Occipital lobe (tissue), 3 donors: ENCODE measurements at places on chromosomes 1 and 21. TPM values are rescaled to one million over a fixed set of nuclear protein-coding genes. Genes with fewer than 3 reads are reported as not detected.

DNA sequence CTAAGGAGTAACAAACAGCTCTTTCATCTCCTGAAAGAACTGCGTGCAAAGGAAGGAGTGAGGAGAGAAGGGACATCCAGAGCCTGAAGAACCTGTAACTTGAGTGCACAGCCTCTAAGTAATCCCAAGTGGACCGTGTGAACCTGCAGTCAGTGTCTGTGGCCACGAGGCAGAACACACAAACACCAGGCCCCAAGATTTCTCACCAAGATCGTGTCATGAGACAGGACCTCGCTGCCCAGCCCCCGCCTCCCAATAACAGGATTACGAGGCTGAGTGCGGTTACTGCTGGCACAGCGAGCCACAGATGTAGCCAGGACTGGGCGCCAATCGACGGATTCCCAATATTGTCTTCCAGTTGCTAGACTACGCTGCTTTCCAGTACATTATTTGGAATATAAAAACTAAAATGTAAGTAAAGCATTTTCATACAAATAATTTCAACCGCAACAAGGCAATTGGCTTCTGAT is 101.3 kb upstream of the SLC25A33 start:
- no peak for DNase-seq

DNA sequence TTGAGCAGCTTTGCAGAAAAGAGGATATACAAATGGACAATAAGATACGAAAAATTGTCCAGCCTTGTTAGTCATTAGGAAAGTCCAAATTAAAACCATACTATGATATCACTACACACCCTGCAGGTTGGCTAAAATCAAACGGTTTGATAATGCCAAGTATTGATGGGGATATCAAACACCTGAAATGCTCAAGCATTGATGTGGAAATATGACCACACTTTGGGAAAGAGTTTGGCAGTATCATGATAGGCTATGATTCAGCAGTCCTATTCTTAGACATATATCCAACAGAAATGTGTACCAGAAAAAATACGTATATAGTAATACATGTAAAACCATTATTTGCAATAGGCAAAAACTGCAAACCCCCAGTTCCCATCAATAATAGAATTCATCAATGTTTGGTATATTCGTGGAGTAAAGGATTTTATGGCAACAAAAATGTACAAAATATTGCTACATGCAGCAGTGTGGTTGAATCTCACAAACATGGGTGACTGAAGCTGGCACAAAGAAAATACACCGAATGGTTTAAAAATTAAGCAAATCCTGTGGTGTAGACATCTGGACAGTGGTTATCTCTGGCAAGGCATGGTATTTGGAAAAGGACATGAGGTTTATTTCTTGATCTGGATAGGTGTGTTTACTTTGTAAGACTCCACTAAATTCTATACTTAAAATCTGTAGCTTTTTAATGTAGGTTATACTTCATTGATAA is 243.2 kb downstream of the FGGY start:
- DNase-seq: no peak

DNA sequence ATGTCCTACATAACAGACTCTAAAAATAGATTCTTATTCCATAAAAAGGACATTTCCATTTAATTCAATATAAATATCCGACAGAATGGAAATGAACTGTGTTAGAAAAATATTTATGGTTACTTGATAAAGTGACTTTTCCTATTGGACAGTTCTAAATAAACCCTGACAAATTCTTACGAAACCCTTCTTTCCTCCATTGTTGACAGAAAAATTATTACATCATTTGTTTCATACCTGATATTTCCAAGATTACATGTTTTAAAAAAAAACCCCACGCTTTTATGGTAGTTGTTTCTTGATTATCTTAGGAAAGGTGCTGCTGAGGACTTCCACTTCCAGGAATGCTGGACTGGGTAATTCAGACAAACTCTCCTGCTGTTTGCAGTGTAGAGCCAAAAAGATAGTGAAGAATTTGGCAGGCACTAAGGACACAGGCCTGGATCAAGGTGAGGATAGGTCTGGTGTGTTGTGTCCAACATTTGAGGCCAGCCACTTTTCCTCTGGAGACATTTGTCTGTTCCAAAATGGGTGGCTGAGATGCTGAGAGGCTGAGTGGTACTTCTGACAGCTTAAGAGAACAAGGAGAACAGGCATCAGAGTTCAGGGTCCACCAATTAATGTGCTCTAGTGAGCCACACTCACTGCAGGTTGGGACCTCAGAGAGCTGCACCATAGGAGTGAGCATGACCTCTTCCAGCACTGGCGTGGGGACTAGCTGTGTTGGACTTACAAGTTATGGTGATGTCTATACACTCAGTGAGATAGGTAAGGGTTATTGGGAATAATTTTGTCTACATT is 7.0 kb upstream of the C1orf116 start:
- no peak for DNase-seq

- no peak for DNase-seq
These were observed 172.4 kb downstream of the NFIA start for GRCh38 chr1:61254634-61255357.

DNA sequence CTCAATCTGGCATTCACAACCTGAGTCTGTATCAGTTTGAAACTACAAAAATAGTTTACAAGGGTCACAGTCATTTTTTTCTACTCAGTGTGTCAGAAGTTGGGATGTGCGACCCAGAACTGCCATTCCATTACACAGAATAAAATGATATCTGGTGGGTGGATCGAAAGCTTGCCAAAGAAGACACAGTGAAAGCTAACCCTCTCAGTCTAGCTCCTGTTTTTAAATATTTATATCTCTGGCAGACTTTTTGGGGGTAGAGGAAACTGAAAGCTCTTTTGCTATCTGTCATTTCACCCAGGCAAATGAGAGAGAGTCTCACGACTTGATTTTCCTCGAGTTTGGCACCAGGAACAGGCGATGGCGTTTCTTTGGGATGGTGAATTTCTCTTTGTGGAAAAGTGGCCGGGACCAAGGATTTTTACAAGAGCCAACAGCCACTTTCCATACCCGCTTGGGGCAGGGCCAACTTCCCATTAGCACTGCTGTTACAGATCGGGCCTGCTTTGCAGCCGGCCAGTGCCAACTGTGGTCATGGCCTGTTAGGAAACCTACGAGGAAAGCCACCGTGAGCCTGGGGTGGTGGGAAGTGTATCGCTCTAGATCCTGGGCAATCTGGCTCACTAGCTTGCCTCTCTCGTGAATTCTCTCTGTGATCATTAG is 185.5 kb upstream of the NFIA start:
- DNase-seq: no peak

DNA sequence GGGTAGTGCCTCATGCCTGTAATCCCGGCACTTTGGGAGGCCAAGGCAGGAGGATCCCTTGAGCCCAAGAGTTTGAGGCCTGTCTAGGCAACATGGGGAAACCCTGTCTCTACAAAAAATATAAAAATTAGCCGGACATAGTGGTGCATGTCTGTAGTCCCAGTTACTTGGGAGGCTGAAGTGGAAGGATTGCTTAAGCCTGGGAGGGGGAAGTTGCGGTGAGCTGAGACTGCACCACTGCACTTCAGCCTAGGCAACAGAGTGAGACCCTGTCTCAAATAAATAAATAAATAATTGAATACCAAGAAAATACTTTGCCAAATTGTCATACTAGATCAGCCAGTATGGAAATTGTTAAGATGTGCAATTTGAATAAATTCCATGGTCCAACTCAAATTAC is 5.9 kb upstream of the RBBP5 start:
- no peak for DNase-seq

DNA sequence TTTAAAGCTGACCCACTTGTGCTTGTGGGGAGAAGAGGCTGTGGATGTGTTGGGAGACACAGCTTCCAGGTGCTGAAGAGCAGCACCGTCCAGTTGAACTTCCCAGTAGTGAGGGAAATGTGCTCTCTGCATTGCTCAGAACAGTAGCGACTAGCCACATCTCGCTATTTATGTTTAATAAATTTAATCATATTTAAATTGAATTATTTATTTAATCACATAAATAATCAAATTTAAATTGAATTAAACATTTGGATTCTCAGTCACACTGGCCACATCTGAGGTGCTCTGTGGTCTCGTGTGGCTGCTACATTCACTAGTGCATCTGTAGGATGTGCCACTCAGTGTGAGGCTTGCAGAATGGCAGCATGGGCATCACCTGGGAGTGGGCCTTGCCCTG is 20.1 kb downstream of the NTPCR start:
- no peak for DNase-seq

DNA sequence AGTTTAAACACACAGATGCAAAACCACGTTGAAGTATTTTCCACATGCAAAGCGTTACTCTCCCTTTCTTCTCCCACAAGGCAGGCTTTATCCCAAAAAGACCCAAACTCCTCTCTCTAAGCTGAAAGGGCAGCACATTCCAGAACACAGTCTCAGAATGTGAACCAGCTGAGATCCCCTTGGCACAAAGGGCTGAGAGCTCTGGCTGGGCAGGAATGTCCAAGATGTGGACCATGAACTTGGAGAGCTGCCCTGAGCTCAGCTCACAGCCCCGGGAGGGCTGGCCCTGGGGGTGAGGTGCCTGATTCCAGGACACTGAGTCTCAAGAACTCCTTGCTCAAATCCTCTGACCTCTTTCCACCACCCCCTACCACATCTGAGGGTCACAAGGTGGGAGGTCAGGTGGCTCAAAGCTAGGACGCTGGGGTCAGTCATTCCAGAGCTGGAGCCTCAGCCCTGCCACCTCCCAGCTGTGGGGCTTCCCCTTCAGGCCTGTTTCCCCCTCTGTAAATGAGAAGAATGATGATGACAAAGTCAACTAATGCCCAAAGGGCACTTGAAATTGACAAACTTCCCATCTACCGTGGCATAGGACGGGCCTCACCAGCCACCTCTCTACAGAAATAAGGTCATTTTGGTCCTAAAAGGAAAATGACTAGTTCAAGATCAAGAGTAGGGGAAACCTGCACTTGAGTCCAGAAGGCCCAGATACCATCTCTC is 11.5 kb downstream of the ALDH4A1 start:
- no peak for DNase-seq

DNA sequence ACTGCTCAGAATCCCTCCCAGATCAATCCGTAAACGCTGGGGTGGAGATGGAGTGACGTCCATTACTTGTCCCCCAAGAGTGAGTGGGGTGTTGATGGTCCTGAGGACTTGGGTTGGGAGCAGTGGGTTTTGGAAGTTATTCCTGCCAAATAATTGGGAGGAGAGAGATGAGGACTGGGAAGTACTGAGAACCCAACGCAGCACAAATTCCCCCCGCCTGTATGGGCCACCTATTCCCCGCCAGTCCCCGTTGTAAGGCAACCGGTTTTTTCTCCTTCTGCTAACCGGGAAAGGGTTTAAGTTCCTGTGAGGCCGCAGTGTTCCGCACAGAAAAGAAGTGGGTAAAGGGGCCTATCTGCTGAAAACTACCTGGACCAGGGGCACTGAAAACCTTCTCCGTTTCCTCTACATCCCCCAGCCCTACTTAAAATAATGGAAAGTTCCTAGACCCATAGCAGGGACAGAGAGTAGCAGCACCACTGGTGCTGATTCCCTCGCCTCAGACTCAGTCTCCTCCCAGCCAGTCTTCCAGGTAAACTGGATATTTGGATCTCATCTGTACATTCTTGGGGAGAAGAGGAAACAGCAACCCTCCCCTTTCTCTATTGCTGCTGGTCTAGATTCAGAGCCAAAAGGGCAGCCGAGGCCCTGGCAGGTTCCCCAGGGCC is 738 bp downstream of the LURAP1 start:
- DNase-seq: no peak

GRCh38 chr1:203906932-203907331 is 45.5 kb downstream of the SNRPE start:
- DNase-seq: no peak

- DNase-seq: no peak
These were observed 159.5 kb downstream of the DISC1 start for GRCh38 chr1:231786126-231786525.

GRCh38 chr21:25453524-25453923 is 153.8 kb downstream of the MRPL39 start:
- no peak for DNase-seq

DNA sequence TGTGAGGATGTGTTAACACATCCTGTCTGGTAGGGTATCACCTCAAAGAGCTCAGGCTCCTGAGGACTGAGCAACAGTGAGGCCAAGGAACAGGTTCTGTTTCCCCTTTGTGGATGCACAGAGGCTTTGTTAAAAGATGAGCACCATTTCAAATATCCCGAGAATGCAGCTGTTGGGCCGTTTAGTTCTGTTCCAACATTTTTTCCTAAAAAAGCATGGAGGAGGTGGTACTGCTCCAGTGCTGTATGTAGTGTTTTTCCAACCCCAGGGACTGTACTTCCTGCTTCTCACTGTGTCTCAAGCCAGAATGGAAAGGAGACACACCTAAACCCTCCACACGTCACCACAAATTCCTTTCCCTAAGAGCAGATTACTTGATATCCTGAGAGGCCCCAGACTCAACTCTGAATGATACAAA is 53.8 kb upstream of the BCL10 start:
- DNase-seq: no peak

The COL9A2 gene
- total RNA-seq: 17.5 TPM

The UBR4 gene
- total RNA-seq: 75.0 TPM

The C1QA gene
- 10.9 TPM for total RNA-seq

The DAP3 gene
- 41.0 TPM for total RNA-seq

The SYT14 gene
- total RNA-seq: 65.8 TPM

The SHE gene
- 2.0 TPM for total RNA-seq
